Naive thymus-derived CD8-positive, alpha-beta T cell (primary cell): ENCODE measurements at places on chromosomes 7 and 10.

DNA sequence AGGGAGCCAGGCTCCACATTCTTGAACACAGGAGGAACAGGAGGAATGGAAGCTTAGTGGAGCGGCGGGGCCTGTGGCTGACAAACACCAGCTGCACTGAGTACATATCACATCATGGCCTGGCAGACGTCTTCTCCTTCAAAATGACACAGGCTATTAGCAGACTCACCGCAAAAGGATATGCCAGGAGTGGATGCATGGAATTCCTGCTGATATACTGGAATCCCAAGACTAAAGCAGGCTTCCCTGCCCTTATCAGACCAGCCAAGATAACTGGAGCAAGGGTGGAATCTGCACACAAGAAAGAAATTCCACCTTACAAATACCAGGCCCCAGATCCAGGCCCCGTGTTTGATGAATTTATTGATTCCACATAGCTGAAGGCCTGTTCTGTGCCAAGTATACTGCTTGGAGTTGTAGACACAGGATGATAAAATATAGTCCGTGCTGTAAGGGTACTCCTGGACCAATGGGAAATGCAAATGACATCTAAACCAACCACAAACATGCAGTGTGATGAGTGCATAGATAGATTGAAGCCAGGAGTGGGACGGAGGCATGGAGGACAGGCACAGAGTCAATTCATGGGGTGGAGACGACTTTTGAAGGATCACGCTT lies 480.5 kb upstream of the ZMIZ1 start:
- no peak overlapping the region for H3K4me3 ChIP-seq
- H3K4me1 ChIP-seq, result no peaks in the 10 kb centered on the region
- H3K27ac ChIP-seq, result no peak overlapping the region
- DNase-seq, result no peak

GRCh38 chr7:3695602-3696001 lies 394.6 kb downstream of the SDK1 start:
- no peak for DNase-seq
- H3K27me3 ChIP-seq, result no peaks in the 10 kb centered on the region
- peaks cover 9% of the 10 kb centered on the region for H3K4me1 ChIP-seq
- H3K27ac ChIP-seq, result no peak overlapping the region
- H3K4me3 ChIP-seq, result no peak overlapping the region
- H3K36me3 ChIP-seq, result no peaks in the 10 kb centered on the region

DNA sequence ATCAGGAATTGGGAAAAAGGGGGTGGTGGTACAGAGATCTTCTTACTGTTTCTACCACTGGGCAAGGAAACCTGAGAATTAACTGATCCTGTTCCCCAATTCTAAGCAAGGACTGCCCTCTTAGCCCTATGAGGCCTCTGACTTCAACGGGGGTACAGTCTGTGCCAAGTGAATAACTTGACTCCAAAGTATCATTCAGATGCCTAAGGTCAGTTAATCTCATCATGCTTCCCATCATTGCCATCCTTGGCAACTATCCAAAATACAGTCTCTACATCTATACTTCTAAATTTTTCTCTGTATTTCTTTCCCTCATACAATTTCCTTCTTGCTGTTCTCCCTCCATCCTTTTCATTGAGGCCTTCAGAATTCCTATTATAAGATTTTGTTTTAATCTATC lies 10.5 kb downstream of the PPP3CB start:
- H3K4me3 ChIP-seq, result no peak overlapping the region
- peak overlapping the region; percentile 75 for H3K27ac ChIP-seq
- peaks cover 5% of the 10 kb centered on the region for H3K36me3 ChIP-seq
- peaks cover 29% of the 10 kb centered on the region for H3K4me1 ChIP-seq
- no peak for DNase-seq

- peak overlapping the region; percentile 43 for H3K4me3 ChIP-seq
- peaks cover 8% of the 10 kb centered on the region for H3K4me1 ChIP-seq
- no peak for DNase-seq
Measured at GRCh38 chr7:70005480-70005879, 407.2 kb downstream of the AUTS2 start.

GRCh38 chr7:27241189-27242056 lies 1.2 kb upstream of the EVX1 start:
- peaks cover 35% of the 10 kb centered on the region for H3K4me1 ChIP-seq
- no peak overlapping the region for H3K4me3 ChIP-seq

GRCh38 chr7:90657481-90657880 lies 61.4 kb downstream of the CDK14 start:
- H3K27ac ChIP-seq, result no peak overlapping the region
- DNase-seq, result no peak
- no peaks in the 10 kb centered on the region for H3K27me3 ChIP-seq

GRCh38 chr10:130351466-130352290 lies 215.5 kb downstream of the GLRX3 start:
- no peak overlapping the region for H3K27ac ChIP-seq
- H3K4me3 ChIP-seq, result no peak overlapping the region
- H3K4me1 ChIP-seq, result no peaks in the 10 kb centered on the region

DNA sequence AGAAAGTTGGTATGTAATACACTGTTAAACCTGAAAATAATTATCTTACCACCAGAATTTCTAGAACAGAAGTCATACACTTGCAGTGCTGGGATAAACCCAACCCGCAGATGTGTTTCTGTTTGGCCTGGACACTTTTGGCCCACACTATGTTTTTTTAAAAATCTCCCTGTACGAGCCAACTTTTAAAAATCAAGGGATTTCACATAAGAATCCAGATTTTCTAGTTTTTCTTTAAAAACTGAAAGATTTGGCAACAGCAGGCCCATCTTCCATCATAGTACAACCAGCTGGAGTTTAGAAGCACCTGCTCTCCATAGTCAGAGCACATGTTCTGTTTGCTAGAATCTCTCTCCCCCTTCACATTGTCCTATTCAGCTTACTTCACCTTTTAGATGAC lies 74.0 kb downstream of the TLL2 start:
- no peak overlapping the region for H3K27ac ChIP-seq
- H3K36me3 ChIP-seq, result no peaks in the 10 kb centered on the region
- H3K27me3 ChIP-seq, result no peaks in the 10 kb centered on the region
- H3K4me1 ChIP-seq, result no peaks in the 10 kb centered on the region
- H3K4me3 ChIP-seq, result no peak overlapping the region
- no peak for DNase-seq

GRCh38 chr7:149791-150636 lies 42.4 kb upstream of the FAM20C start:
- H3K27me3 ChIP-seq, result no peaks in the 10 kb centered on the region
- peaks cover 13% of the 10 kb centered on the region for H3K36me3 ChIP-seq
- H3K4me1 ChIP-seq, result peaks cover 17% of the 10 kb centered on the region
- H3K4me3 ChIP-seq, result peak overlapping the region; percentile 91
- DNase-seq, result peak; percentile 35

DNA sequence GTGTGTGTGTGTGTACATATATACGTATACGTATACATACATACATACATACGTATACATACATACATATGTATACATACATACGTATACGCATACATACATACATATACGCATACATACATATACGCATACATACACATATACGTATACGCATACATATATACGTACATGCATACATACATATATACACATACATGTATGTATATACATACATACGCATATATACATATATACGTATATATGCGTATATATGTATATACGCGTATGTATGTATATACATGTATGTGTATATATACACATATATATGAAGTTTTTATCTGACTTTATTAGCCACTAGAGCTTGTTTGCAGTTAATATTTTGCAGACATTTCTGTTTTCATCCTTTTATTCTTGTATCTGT lies 63.3 kb downstream of the TBC1D12 start:
- no peak overlapping the region for H3K27ac ChIP-seq
- no peak for DNase-seq
- H3K4me3 ChIP-seq, result no peak overlapping the region
- no peaks in the 10 kb centered on the region for H3K4me1 ChIP-seq

DNA sequence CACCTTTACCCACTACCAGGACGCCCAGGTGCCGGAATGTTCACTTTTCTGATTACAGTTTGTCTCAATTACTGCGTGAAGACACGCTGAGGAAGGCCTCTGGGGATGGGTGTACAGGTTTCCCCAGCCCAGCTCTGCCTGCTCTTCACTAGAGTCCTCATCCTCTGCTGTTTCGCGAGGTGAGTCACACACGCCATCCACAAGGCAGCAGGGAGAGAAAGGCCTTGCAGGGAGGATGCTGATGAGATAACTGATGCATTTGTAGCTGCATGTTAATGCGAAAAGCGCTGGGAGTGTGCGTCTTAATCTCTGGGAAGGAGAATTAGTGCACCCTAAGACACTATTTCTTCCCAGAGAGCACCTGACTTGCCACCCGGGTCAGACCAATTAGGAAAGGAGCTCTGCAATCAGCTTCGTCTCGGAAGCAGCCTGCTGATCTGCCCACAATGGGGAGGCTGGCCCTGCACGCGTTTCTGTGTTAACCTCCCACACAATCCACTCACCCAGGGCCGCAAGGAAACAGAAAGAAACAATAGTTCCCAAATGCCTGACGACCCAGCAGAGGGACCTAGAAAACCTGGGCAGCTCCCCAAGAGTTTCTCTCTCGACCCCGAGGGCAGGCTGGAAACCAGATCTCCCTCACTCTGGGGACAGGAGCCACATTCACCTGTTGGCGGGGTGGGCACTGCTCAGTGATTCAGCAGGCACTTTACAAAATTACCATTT lies 578.7 kb downstream of the GLRX3 start:
- H3K36me3 ChIP-seq, result no peaks in the 10 kb centered on the region
- H3K27me3 ChIP-seq, result no peaks in the 10 kb centered on the region
- no peak overlapping the region for H3K27ac ChIP-seq
- DNase-seq, result no peak

DNA sequence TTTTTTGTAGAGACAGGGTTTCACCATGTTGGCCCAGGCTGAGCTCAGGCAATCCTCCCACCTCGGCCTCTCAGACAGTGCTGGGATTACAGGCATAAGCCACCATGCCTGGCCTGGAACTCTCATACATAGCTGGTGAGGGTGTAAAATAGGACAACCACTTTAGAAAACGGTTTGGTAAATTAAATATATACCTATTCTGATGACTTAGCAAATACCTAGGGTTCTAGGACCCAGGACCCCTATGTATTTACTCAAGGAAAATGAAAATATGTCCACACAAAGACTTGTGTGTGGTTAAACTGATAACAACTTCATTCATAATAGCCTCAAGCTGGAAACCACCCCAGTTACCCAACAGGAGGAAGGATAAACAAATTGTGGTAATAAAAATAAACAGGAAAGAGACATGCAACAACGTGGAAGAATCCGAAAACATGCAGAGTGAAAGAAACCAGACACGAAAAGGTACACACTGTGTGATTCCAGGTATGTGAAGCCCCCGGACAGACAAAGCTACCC lies 52.7 kb downstream of the CARD11 start:
- no peaks in the 10 kb centered on the region for H3K27me3 ChIP-seq
- H3K27ac ChIP-seq, result peak overlapping the region; percentile 40
- peaks cover 63% of the 10 kb centered on the region for H3K36me3 ChIP-seq

GRCh38 chr10:86200269-86200668 lies 166.3 kb downstream of the GRID1 start:
- no peaks in the 10 kb centered on the region for H3K27me3 ChIP-seq
- H3K27ac ChIP-seq, result no peak overlapping the region
- H3K4me3 ChIP-seq, result no peak overlapping the region
- no peaks in the 10 kb centered on the region for H3K4me1 ChIP-seq
- H3K36me3 ChIP-seq, result no peaks in the 10 kb centered on the region

GRCh38 chr7:47232751-47233412 lies 349.0 kb downstream of the TNS3 start:
- DNase-seq, result no peak
- H3K27ac ChIP-seq, result no peak overlapping the region
- H3K36me3 ChIP-seq, result no peaks in the 10 kb centered on the region
- no peaks in the 10 kb centered on the region for H3K4me1 ChIP-seq
- H3K27me3 ChIP-seq, result peaks cover 4% of the 10 kb centered on the region
- H3K4me3 ChIP-seq, result no peak overlapping the region

DNA sequence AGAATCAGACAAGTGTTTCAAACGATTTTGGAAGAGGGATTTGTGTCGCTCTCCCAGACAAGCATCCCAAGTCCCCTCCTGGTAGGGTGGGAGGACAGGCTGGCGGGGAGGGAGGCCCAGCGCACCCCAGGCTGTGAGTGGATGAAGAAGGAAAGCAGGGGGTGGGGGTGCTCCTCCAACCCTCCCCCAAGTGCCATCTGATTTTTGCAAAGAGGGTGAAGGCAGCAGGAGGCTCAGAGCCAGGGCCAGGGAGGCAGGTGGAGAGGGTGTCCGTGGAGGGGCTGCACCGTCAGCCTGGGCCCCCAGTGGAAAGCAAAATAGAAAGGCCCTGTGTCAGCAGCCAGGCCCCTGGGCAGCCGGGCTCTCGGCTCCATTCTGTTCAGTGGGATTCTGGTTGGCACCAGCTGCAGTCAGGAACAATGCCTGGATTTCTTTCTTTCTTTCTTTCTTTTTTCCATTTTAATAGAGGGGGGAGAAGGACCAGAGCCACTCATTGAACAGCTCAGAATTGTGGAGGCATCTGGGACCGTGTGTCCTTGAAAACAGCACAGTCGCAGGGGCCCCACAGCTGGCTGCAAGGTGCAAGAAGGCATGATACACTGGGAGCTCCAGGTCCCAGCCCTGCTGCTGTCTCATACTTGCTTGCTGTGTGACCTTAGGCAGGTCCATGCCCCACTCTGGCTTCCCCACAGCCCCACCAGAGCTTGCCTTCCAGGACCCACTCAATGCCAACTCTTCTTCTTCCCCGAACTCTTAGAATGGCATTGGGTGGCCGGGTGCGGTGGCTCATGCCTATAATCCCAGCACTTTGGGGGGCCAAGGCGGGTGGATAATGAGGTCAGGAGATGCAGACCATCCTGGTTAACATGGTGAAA lies 7.1 kb upstream of the ZMIZ1 start:
- peak; percentile 15 for DNase-seq
- no peak overlapping the region for H3K27ac ChIP-seq
- peaks cover 26% of the 10 kb centered on the region for H3K4me1 ChIP-seq
- no peak overlapping the region for H3K4me3 ChIP-seq
- no peaks in the 10 kb centered on the region for H3K36me3 ChIP-seq
- H3K27me3 ChIP-seq, result no peaks in the 10 kb centered on the region

GRCh38 chr7:31794851-31795344 lies 107.9 kb downstream of the PPP1R17 start:
- no peak for DNase-seq
- no peak overlapping the region for H3K27ac ChIP-seq

GRCh38 chr10:118045837-118046394 lies 825 bp downstream of the RAB11FIP2 start:
- no peaks in the 10 kb centered on the region for H3K27me3 ChIP-seq
- DNase-seq, result peak; percentile 9
- H3K4me3 ChIP-seq, result peak overlapping the region; percentile 91
- no peaks in the 10 kb centered on the region for H3K36me3 ChIP-seq

- H3K36me3 ChIP-seq, result no peaks in the 10 kb centered on the region
- H3K4me1 ChIP-seq, result peaks cover 47% of the 10 kb centered on the region
- no peaks in the 10 kb centered on the region for H3K27me3 ChIP-seq
- DNase-seq, result no peak
- H3K27ac ChIP-seq, result peak overlapping the region; percentile 80
Measured at GRCh38 chr10:31135171-31135570, 103.5 kb upstream of the ZNF438 start.
